Fibroblast of the conjunctiva (primary cell): ENCODE measurements at places on chromosomes 2 and 18.

DNA sequence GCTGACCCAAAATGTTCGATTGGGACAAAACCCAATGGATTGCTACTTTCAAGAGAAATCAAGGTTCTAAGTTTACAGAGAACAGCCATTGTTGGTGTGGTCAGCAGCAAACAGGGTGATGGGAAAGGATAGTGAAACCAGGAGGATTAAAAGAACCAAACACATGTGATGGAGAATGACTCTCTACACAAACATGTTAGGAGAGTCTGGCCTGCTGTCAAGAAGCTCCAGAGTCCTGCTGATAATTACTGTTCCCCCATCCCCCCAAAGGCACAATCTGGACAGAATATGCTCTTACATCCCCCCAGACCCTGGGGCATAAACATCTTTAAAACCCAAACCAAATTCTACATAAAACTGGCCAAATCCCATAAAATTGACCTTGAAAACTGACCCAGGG, 32.0 kb upstream of the ACYP2 start:
- DNase-seq = no peak

DNA sequence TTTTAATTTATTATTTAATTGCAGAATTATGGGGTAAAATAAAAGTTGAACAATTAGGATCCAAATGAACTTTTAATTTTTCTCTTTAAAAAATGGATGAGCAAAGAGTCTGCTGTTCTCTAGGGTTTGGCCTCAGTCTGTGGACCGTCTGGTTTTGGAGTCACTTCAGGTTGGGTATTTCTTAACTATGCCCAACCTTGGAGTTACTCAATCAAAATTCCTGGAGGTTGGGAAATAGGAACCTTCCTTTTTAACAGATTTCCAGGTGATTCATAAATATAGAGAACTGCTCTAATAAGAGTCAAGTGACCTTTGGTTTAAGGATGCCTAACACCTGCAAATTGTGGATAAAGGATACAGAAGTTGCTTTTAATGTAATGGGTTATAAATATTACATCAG, 241.5 kb upstream of the GCFC2 start:
- DNase-seq = no peak

- no peak for DNase-seq
Observed at GRCh38 chr2:230459216-230459615, 43.2 kb downstream of the SP100 start.

GRCh38 chr2:202278036-202278760, 12.6 kb downstream of the NOP58 start:
- peak; percentile 43 for DNase-seq

DNA sequence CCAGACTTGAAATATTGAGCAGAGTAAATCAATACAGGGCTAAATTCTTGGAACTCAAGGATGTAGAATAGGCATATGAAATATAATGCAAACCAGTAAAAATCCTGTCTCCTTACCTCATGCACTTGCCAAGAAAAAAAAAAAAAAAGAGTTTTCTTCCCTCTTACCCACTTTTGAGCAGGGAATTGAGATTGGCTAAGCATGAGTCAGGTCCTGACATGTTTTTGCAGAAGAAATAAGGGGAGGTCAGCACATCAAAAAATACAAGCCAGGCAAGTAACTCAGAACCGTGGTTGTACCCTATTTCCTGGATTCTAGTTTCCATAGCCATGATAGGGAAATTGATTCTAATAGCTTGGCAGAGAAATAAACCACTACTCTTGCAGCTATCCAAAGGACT, 1526.7 kb downstream of the LRP1B start:
- DNase-seq = peak; percentile 26

GRCh38 chr2:230225486-230225885, at the start of gene SP140:
Gene SP140, plus strand, starts transcription at chr2:230225736. Its CDS starts 109 bp downstream, at chr2:230225845.
- DNase-seq = no peak

DNA sequence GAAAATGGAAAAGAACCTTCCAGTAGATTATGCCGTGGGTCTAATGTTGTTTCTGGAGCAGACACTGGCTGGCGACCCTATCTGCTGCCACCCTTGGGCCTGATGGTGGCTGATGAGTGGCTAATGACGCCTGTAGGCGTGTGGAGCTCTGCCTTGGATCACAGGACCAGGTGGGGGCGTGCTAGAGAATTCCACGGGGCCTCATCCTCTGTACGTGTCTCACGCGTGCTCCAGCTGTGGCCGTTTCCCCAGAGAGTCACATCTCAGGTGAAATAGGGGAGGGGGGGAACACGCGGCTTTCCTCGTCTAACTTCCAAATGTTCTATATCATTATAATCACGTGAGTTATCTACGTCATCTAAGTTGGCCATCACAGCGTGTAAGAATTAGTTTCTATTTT, 160.9 kb upstream of the SMIM21 start:
- no peak for DNase-seq

- no peak for DNase-seq
Observed at GRCh38 chr2:81767187-81767912, 1462.8 kb upstream of the LRRTM1 start.

DNA sequence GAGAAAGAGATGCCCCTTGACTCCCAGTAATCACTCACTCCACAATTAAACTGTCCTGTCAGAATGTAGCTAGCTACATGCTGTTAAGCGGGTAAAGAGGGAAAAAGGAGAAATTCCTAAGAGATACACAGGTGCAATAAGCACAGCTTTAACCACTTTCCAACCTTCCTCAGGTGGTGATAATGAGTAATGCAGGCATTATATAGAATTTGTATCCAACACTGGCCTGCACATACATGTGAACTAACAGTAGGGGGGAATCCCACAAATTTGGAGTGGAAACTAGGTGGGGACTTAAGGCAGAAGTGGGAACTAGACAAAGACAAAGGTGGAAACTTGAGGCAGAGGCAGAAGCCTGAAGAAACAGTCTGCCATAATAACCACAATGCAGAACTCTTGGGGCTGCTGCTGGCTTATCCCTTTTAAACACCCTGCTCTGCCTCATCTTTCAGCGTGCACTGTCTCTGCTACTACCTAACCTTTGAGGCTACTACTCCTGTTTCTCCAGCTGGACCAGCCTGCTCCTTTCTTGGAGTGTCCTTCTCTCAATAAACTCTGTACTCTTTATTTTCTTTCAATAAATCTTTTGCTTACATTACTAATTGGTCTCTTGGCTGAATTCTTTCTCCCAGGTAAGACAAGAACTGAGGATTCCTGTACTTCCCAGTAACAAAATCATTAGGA, 259.7 kb downstream of the PDE11A start:
- no peak for DNase-seq
